Ovary (tissue), 10 donors: ENCODE measurements at places on chromosomes 5 and 9.

GRCh38 chr5:73228052-73228451 is 55.1 kb downstream of the TMEM174 start:
- no peak for DNase-seq

GRCh38 chr5:168695301-168695835 is 116.2 kb upstream of the PANK3 start:
- DNase-seq: no peak

GRCh38 chr9:28888806-28889205 is 1315.5 kb upstream of the C9orf72 start:
- DNase-seq: no peak

- DNase-seq: no peak
These were observed 54.6 kb upstream of the CLINT1 start for GRCh38 chr5:157913575-157913974.

GRCh38 chr9:117929868-117930267 is 225.7 kb downstream of the TLR4 start:
- no peak for DNase-seq

DNA sequence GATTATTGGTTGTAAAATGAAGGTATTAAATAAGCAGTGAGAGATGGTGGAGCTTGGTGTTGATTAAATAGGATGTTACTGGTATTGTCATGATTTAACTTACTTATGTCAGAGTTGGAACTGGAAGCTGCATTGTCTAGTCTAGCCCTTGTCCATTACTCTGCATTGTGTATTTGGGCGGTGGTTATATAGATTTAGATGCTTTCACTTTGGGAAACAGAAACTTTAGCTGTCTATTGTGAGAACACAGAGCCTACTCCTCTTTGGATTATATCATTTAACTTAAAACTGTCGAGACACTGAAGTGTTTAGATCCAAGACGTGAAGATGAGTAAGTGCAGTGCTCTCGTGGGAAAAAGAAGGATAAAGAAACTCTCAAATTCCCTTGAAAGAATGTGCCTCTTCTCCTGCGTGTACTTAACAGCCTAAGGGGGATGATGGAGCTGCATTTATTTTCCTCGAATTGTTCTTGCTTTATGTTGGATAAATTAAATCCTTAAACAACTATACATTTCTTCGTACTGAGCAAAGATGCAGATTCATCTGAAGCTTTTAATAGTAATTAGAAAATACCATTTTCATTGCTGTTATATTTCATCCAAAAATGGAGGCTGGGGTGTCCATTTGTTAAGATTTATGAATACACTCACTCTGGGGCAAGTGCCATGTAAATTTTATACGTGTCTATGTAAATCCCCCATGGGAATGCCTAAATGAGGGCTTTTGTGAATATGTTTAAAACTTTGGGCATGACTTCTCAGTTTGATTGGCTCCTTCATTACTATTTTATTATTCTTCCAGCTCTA is 21.6 kb downstream of the FBXL7 start:
- DNase-seq: no peak
